ENCODE measurements at places on chromosomes 6 and 20.

DNA sequence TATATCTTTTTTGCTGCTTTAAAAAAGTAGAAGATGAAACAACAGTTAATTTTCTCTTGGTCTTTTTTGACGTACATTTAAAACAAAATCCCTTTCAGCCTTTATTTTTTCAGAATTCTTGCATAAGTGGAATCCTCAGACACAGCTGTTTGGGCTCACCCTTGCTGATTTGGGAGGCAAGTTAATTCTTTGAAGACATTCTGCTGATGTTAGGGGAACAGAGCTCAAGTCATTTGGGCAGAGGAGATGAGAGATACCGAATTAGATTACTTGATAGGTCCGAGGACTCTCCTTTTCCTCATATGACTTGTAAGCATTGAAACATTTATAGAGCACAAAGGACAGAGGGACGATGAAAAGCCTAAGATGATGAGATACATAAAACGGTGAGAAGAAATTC is 567.9 kb upstream of the CITED2 start:
- DNase-seq: no peak

GRCh38 chr20:58003525-58003924 is 224.9 kb downstream of the ANKRD60 start:
- DNase-seq: no peak

GRCh38 chr6:35213824-35214756 is at the start of gene SCUBE3:
TSS of gene SCUBE3 (plus strand) at chr6:35213956. CDS start at chr6:35214419, 463 bp downstream.
- peak; percentile 75 for DNase-seq

DNA sequence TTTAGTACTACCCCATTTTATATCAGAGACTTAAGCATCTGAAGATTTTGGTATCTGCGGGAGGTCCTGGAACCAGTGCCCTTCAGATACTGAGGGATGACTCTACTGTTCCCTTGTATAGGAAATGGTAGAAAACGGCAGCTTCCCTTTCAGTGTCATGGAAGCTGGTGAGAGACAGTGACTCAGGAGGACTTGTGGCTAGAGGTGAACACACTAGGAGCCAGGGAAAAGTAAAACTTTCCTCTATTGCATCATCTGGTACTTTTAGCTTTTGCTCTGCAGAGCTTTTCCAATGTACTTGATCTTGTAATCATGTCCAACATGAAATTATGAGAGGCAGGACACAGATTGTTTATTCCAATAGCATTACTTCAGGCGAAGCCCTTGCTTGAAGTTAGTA is 45.0 kb downstream of the RNF144B start:
- no peak for DNase-seq

DNA sequence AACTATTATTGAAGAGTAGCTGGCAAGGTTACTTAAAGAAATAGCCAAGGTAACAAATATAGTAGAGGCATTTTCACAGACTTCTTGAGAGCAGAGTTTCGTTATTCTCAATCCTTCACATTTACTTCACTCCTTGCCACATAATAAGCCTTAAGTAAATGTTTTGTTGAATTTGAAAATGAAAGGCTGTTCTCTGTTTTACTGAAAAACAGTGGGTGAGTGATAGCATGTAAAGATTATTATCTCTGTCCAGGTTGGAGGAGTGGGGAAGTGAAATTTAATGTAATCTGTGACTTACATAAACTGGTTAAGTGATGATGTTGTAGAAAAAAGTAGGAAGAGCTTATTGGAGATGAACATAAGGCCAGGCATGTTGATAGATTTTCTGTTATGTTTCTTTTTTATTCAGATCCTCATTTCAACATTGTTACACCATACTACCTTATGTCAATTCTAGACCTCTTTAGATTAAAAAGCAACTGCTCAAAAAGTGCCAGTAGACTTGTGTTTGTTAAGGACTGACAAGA is 55.0 kb downstream of the QKI start:
- DNase-seq: no peak

GRCh38 chr6:39048481-39049399 is at the start of gene GLP1R:
TSS of gene GLP1R (plus strand) at chr6:39048781. CDS start at chr6:39048841, 60 bp downstream.
- no peak for DNase-seq

- no peak for DNase-seq
These were observed 118.2 kb downstream of the CD24 start for GRCh38 chr6:106856227-106856874.

GRCh38 chr6:6570929-6571671 is 17.4 kb upstream of the LY86 start:
- no peak for DNase-seq

- DNase-seq: no peak
These were observed 27.4 kb downstream of the GHRH start for GRCh38 chr20:37234254-37234581.

DNA sequence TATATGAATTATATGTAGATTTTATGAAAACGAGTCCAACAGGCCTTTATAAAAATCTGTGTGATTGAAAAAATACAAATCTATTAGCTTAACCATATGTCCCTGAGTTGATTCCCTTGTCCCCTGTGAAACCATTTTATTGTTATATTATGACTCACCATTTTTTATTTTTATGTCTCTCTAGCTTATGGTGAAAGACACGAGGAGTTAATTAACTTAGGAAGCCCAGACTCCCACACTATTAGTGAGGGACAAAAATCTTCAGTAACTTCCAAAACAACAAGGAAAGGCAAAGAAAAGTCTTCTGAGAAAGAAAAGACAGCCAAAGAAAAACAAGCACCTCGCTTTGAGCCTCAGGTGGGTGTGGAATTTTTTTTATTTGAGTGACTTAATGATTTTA is 183.1 kb downstream of the ADGB start:
- no peak for DNase-seq

GRCh38 chr6:87279196-87279595 is 43.2 kb upstream of the SMIM8 start:
- no peak for DNase-seq

GRCh38 chr6:90368601-90369000 is 72.0 kb upstream of the BACH2 start:
- DNase-seq: no peak

DNA sequence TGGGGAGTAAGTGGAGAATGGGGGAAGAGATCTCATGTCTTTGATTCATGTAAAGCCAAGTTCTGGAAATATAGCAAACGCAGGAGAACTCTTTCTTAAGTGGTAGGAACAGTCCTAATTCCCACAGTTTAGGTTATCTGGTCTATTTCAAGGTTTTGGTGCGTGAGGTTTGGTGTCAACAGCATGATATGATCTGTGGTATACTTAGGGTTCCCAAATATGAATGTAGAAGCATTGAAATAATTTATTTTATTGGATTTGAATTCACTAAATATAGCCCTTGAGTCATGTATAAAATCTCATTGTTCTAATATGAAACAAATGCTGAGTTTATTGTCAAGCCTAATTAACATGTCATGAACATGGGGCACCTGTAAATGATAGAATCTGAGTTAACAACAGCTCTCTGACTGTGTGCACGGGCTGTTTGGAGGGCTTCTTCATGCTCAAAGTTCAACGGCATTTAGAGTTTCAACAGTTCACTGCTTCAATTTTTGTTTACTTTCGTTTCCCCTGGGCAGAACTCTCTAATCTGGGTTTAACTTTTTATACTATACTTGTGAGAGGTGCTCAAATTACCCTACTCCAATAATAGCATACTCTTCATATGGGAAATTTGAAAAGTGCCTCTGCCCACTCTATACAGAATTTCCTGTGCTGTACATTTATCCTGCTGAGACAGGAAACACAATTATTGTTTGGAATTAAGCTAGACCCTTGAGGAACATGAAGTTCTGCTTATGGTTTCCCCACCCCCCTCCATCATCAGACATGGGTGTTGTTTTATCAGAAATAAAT is 236.3 kb upstream of the ZNF217 start:
- no peak for DNase-seq

DNA sequence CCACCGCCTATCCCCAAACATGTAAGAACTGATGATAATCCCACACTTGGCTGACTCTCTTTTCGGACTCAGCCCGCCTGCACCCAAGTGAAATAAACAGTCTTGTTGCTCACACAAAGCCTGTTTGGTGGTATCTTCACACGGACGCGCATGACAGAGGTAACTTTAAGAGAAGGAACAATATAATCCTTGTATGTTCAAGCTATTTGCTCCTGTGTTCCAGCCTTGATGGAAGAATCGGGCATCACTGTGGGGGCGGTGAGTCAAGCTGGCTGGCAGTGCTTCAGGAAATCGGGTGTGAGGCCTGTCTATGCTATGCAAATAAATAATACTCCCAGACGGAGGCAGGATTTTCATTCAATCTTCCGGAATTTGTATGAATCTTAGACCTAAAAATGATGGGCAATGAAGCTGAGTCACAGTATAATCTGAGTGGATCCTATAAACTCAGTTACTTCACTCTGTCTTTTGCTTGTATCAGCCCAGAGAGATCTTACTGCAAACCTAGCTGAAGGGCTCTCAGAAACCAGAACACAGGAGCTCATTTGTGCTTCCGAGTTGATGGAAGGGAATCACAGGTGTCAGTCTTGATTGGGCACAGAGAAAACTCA is 45.2 kb upstream of the NT5E start:
- peak; percentile 55 for DNase-seq

- DNase-seq: no peak
These were observed 26.4 kb downstream of the GDAP1L1 start for GRCh38 chr20:44273231-44274215.

DNA sequence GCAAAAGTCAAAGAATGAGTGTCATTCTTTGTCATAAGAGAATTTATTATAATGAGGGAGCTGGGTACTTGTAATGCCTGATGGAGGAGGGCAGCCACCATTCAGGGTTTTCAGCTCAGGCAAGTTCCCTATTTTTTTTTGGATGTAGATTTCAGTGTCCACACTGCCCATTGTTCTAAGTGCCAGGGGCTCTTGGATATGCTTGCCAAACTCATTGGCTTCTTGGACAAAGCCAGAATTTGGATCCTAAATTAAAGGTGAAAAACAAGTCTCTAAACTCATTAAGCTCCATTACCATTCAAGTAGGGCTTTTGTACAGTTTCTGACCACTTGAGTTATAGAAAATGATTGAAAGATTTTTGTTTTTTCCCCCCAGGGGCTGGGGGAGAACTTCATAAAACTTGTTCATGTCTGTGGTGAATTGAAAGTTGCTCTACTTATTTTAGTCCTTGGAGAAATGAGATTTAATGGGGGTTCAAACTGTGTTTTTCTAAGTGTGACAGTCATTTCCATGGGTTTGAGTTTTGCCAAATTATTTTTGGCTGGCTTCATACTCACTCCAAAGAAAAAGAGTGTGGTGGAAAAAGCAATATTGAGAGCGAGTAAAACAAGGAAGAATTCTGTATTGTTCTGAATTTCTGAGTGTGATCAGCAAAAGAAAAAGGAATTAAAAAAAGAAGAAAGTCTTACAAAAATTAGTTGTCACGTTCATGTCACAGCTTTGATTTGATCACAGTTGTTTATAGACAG is 46.0 kb downstream of the TIAM2 start:
- DNase-seq: no peak

DNA sequence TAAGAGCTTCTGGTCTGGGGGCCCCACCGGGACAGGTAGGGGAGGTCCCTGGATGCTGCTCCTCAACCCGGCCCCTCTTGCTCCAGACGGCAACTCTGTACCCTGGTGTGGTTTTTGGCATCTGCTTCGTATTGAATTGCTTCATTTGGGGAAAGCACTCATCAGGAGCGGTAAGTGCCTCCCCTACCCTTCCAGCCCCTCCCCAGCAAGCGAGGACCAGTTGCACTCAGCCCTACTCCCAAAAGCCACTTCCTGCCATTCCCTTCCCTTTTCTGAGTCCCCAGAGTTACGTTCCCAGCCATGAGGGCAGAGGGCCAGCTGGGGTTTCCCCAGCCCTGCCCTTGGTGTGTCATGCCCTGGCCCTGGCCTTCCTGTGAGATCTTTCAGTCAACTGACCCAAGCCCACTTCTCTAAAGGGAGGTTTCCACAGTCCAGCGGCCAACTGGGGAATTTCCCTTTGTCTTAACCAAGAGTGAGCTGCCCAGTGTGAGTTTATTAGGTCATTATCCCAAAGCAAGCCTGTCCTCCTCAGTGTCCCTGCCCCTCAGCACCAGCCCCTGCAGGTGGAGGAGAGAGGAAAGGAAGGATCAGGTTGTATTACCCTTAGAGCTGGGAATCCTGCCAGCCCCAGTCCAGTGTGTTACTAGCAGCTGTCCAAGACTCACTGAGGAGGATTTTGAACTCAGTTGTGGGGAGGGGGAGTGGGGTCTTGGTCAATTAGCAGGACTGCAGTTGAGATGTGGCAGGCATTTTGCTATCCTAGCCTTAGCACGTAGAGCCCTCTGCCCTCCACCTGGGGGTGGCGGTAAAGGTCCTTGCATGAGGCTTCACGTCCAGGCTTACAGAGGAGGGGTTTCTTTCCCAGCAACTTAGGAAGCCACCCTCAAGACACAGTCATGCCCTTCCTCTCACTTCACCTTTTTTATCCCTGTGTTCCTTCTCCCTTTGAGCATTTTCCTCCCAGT is 45.8 kb downstream of the TM9SF4 start:
- DNase-seq: peak; percentile 72

- no peak for DNase-seq
These were observed 56.2 kb upstream of the EDN1 start for GRCh38 chr6:12233693-12234571.

DNA sequence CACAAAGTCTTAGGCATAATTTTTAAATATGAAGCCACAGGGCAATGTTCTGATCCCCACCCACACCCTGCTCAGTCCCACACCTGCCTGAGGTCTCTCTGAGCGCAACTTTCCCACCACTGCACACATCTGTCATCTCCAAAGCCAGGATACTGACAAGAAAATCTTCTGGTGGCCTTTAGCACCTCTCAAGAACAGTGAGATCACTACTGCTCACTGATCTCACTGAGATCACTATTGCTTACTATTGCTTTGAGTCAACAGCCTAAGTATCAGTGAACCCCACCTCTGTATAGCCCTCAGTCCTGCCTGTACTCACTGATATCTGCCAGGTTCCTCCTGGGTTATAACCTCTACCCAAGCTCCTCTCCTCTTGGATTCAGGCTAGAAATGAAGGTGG is 6.4 kb downstream of the TNFRSF21 start:
- no peak for DNase-seq

GRCh38 chr6:905556-905955 is 212.6 kb upstream of the EXOC2 start:
- no peak for DNase-seq

- no peak for DNase-seq
These were observed 2.3 kb downstream of the CDC25B start for GRCh38 chr20:3798373-3798768.

GRCh38 chr6:18431581-18431980 is 44.4 kb downstream of the RNF144B start:
- DNase-seq: no peak

DNA sequence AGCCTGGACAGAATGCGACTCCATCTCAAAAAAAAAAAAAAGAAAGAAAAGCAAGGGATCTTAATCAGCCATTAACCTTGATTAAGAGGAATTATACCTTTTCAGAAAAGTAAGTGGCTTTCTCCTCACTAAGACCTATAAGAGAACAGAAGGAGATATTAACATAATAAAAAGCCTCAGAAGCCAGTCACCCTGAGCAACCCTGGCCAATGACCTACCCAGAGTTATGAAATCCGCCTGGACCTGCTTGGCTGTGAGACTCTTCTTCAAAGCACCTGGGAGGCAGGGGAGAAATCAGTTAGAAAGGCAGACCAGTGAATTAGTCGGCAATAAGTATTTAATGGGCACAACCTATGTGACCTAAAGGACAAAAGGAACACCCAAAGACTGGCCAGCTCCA is 32.7 kb upstream of the C20orf203 start:
- no peak for DNase-seq

Data from left hindlimb (tissue), 1 donor.